SK-N-MC (cell line): ENCODE measurements at places on chromosomes 13 and 19.

- DNase-seq: no peak
Measured at GRCh38 chr13:27309401-27309958, 38.9 kb downstream of the RASL11A start.

- DNase-seq: no peak
Measured at GRCh38 chr13:89520468-89520867, 1827.0 kb upstream of the MIR17HG start.

DNA sequence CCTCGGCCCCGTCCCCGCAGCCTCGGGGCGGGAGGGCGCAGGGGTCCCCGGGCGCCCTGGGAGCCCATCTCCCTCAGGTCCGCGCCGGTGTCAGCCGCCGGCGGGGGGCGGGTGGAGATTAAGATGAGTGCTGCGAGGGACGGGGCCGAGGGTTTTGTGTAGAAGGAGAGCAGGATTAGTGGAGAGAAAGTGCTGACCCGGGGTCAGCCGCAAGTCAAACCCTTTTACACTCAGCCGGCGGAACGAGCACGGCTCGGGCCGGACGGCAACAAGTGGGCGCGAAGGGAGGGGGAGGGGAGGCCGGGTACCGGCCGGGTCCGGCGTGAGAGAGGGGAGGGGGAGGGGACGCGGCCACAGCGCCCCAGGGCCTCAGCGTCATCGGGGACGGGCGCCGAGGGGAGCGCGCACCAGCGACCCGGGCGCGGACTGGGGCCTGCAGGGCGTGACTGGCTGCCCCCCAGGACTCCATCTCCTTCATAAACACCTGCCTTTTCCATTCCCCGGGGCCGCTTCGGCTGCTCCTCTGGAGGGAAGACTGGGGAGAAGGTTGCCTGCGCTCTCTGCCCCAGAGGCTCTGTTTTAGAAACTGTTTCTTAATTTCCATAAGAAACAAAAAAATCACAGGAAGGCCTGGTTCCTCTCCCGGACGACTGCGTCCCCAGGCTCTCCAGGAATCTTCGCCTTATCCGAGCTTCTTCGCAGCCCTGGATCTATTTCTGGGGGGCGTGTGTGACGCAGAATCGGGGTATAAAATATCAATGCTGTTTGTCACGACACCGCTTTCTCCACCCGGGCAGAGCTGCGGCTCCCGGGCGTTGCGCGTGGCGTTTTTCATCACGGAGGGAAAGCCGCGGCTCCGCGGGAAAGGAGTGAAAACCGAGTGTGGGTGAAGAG, 6.5 kb downstream of the SOX1 start:
- no peak for DNase-seq

GRCh38 chr13:30457306-30457891, 8.3 kb downstream of the HMGB1 start:
- no peak for DNase-seq

GRCh38 chr13:32115066-32115465, 83.5 kb downstream of the FRY start:
- no peak for DNase-seq

- DNase-seq: no peak
Measured at GRCh38 chr13:58329746-58330145, 698.2 kb downstream of the PCDH17 start.

DNA sequence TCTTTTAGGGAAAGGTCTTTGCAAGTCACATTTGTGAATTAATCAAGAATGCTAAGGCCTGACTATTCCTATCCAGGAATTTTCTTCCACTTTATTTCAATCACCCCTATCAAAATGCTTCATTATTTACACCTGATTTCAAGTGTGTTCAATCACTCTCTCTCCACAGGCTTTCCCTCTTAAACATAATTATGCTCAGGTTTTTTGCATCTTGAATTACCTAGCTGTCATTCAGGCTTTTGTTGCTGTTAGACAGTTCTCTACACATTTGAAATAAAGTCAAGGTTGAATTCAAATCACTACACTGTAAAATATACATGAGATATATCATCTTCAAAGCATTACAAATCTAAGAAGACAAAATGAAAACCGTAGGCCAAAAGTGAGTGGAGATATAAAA, 941.3 kb upstream of the SLITRK1 start:
- no peak for DNase-seq

GRCh38 chr13:44271915-44272341, 101.7 kb upstream of the SERP2 start:
- no peak for DNase-seq

DNA sequence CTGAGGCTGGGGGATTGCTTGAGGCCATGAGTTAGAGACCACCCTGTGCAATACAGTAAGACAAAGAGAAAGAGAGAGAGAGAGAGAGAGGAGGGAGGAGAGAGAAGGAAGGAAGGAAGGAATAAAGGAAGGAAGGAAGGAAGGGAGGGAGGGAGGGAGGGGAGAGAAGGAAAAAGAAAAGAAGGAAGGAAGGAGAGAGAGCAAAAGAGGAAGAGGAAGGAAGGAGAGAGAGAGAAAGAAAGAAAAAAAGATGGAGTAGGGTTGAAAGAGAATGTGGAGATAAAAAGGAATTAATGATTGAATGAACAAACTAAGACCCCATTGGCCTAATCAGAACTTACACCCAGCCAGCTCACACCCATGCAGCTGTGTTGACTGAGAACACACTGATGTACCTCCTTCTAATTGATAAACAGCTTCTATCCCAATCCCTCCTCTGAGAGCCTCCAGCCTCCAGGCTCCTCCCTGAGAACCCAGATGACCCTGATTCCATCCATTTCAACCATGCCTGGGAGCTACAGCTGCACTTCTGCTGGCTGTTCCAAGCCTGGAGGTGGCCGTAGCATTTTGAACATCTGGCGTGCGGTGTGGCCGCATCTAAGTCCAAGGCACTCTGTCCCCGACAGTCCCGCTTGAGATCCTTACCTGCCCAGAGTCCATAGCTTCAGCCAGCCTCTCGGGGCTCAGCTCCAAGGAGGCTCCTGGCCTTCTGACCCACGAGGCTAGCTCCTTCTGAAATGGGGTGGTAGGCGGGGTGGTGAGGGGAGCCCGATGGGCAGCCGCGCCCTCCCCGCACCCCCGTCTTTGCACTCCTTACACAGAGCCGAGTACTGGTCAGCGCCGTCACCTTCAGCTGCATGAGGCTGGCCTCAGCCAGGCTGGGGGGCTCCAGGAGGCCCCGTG, 1.1 kb downstream of the PRODH2 start:
- DNase-seq: no peak
